MV-4-11 (cell line): ENCODE measurements at places on chromosomes 7 and 10.

DNA sequence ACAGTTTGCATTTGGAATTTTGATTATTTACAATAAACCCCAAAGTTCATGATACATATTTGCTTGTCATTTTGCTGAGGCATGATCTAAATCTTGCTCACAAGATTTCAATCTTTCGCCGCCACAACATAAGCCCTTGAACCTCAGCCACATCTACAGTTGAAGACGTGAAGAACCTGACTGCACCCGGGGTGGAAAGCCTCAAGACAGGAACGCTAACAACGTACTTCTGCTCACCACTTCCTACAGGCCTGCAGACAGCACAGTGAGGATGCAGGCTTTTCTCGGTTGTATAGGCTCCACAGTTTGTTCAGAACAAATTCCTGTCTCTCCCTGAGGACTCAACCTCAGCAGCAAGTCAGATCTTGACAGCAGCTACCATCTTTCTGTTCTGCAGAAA lies 393.8 kb upstream of the PRKCQ start:
- DNase-seq: peak; percentile 14

DNA sequence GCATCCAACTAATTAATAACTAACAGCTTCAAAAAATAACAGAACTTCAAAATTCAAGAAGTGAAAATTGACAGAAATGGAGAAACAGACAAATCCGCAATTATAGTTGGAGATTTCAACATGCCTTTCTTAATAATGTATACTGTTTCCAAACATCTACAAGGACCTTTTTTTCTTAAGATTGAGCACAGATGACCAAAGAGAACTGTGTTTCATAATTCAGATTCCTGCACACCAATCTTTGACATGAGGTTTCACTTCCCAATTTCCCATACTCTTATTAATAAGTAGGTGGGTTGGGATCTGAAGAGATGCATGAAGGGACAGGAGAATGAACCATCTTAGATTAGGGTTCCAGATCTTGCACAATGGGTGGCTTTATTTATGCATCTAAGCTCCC lies 24.9 kb upstream of the GIMAP7 start:
- peak; percentile 99 for DNase-seq

DNA sequence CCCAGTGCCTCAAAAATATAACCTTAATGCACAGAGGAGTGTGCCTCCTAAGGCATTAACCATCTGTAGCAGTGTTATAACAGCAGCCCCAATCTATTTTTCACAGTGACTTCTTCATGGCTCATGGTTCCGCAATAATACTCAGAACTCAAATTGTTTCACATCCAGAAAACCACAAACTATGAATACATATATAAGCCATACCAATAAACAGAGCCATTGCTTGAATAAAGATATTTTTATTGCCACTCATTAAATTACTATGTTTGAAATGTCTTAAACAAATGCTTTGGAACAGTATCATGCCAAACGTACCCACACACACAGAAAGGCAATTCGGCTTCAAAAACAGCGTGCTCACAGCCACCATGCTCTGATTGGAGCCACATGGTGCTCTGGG lies 629.3 kb upstream of the NRP1 start:
- DNase-seq: peak; percentile 25

- DNase-seq: peak; percentile 16
Observed at GRCh38 chr7:41544241-41544640, 158.6 kb downstream of the INHBA start.

DNA sequence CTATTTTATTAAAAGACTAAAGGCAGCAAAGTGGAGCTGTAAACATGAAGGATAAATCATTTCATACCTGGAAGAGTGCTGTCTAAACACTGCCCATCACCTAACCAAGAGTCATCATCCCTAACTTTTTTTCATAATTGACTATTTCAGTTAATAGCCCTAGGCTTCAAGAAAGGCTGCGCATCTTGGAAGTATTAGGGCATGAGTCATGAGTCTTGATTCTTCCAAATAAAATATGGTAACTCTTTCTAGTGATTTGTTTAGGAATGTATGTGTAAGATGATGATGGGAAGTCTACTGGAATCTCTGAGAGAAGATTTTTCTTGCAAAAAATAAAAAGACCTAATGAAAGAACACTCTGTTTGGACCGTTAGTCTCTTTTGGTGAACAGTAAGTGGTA lies 207.7 kb upstream of the AHR start:
- no peak for DNase-seq

GRCh38 chr7:114507381-114507780 lies 92.8 kb downstream of the FOXP2 start:
- DNase-seq: no peak

DNA sequence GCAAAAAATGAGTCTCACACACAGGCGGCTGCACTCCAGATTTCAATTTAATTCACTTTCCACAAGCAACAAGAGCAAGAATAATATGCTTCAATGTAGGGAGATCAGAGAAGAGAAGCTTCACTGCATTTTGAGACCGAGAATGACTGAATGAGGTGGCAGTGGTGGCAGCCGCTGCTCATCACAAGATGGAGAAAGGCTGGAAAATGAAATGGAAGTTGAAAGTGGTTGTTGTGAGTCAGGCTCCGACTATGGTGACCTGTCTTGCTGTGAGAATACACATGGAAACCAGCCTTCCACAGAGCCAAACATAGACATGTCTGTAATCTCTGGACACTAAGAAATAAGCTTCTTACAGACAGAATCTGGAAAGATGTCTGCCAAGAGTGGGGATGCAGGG lies 499.6 kb upstream of the LRRN3 start:
- no peak for DNase-seq

DNA sequence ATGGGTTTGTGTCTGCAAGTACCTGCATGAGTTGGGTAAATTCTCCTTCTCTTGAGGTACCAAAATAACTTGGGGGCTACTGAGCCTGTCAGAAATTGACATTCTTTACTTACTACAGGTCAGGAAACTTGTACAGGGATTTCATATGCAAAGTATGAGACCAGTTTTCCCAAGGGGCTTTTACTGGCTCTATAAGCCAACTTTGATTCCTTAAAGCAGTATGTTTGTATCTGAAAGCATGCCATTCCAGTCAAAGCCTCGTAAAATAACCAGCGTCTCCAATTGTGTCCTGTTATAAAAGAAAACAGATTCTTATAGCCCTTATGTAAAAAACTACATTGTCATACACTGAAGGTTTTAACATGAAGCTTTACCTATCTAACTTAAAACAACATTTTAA lies 90.2 kb downstream of the ZNF467 start:
- DNase-seq: no peak

DNA sequence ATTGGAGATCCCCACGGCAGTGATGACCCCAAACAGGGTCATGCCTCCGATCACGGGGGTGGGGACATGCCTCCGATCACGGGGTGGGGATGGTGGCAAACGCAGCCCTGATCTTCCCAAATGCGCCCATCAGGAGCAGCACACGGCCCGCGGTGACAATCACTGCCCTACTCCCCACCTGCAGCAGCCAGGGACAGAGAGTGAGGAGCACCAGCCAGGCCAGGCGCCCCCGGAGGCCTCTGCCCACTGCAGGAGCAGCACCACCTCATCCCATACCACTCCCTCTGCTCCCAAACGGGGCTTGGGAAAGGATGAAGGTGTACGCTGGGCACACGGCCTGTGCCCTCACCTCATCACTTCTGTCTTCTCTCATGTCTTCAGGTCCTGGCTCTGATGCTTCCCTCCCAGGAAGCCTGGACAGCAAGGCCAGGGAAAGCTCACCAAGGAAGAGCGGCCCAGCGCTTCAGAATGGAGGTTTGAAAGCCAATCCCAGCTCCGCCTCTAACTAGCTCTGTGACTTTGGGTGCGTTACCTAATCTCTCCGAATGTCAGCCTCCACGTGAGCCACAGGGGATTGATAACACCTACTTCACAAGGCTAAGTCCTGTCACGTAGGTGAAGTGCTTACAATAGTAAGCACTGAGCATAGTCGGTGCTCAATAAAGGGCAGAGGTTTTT lies 37.1 kb downstream of the STRA8 start:
- DNase-seq: no peak

DNA sequence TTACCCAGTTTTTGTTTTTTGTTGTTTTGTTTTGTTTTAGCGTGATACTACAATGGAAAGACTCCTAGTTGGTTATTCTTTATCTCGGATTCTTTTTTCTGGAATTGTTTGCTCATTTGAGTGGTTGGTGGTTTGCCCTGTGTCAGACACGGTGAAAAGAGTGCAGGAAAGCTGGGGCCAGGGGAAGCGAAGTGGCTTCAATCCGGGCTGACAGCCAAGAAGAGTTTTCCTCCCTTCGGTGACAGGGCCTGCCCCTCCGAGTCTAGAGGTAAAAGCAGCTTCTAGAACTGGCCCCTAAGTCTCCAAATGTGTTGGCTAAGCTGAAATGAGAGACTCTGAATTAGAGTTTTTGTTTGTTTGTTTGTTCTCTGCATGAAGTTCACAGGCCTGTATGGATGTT lies 5.7 kb upstream of the AP5Z1 start:
- DNase-seq: no peak

GRCh38 chr10:118511711-118512110 lies 83.7 kb downstream of the PRLHR start:
- DNase-seq: peak; percentile 85

DNA sequence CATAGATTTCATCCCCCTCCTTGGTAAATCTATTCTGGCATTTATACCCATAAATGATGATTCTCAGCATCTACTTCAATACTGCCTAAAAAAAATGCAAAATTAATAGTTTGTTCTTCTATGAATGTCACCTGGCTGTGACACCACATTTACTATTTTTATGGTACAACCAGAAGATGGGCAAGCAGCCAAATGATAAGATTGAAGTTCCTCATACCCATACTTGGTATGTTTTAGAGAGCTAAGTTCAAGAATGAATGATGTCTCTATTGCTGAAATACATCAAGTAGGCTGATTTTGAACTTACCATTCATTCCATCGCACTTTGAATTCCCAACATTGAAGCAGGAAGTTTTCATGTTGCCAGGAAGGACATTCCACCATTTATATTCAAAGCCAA lies 134.2 kb downstream of the ELAPOR2 start:
- DNase-seq: no peak
